CD4-positive, alpha-beta T cell treated with Interleukin-4 for 1 hour (primary cell): ENCODE measurements at places on chromosomes 5 and 9.

- DNase-seq: no peak
Measured at GRCh38 chr5:155258161-155258560, 244.6 kb downstream of the KIF4B start.

DNA sequence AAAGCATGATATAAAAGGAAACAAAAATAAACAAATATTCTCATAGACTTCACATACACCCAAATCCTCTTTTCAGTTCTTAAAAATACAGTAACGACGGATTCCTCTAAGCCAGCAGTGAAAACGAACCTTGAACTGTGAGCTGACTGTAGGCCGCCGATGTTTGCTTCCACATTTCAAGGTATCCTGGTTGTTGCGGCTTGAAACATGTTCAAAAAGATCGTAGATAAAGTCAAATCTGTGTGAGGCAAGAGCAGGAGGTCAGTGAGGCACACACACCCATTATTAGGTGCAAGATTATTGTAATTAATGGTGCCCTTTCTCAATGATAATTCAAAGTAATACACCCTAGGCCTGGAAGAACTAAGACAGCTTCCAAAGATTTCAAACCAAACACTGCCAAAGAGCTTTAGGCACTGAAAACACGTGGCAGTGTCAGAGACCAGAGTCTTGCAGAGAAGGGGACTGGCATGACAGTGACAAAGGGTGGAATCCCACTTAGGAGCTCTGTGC is 141.2 kb upstream of the RETREG1 start:
- no peak for DNase-seq

DNA sequence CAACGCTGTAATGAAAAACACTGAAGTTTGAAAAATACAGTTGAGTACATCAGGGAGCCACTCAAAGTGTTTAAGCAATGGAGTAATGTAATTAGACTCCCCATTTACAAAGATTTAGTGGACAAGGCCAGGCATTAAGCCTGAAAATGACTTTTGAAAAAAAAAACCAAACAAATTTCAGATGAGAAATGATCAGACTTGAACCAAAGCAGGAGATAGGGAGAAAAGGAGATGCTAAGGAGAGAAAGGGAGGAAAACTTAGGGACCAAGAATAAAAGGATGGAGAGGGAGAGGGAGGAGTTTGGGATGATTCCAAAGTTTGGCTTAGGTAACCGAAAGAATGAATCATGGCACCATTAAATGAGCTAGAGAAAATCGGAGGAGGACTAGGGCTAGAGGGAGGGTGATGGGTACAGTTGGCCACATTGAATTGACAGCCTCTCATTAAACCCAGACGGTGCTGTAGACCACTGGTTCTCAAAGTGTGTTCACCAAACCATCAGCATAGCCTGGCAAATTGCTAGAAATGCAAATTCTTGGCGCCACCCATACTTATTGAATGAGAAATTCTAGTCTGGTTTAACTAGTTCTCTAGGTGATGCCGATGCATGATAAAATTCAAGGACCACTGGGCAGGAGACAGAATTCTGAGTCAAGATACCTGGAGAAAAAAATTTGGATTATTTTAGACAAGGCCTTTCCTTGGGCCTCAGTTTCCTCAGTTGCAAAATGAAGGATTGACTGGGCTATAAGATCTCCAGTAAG is 6.2 kb upstream of the CPEB4 start:
- no peak for DNase-seq

DNA sequence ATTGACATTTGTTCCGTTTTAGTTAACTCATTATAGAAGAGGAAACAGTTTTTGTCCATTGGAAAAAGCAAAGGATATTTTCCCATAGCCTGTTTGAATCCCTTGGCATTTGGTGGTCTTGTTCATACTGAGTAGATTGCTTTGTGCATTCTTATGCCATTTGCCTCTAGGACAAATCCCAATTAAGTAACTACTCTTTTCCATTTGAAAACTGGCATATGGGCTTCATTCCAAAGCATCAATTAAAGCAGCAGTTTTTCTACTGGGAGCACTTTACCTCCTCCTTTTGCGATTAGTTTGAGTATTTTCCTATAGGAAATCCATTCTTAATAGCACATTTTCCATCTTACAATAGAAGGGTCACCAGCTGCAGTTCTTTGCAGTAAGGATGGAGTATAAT is 31.2 kb downstream of the GPR21 start:
- DNase-seq: no peak

DNA sequence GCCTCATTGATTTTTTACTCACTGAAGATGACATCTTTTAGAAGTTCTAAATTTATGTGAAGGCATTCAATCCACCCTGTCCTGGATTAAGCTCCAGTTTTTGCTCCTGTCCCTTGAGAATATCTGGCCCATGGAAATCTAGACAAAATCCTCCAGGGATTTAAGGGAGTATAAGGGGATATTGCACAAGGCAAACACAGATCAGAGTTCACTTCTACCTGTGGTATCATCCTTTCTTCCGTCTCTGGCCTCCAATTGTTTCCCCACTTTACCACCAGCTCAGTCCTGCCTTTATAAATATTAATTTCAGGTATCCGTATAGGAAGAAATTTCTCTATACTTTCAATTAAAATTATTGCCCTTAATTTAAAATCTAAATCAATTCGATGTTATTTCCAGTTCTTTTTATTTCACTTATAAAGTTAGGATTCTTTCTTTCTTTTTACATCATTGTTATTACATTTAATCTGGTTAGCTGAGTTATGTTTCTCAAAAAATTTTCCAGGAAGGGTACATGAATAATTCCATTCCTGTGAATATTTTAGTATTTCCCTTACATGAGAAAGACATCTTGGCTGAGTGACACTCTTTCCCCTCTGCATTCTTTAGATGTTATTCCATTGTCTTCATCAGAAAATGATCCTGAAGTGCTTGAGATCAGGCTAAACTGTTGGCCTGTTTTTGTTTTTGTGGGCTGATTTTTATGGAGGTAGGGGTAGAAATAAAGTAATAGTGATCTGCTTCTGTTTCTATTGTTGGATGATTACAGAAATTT is 194.3 kb upstream of the MAP3K1 start:
- no peak for DNase-seq

DNA sequence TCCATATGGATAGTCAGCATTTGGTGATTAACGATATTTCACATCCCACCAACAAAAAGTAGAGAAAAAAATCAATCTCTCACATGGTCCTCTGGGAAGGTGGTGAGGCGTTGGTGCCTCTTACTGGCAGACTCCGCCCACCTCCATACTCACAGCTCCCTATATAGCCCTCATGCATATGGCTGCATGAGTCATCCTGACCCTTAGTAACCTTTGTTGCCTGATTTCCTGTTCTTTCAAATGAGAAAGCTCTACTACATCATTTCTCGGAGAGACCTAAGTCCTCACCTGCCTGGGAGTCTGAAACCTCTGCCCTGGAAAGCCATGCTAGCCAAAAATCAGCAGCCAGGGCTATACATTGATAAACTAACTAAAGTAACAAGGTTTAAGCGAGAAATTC is 33.3 kb upstream of the ABCA1 start:
- peak; percentile 52 for DNase-seq

DNA sequence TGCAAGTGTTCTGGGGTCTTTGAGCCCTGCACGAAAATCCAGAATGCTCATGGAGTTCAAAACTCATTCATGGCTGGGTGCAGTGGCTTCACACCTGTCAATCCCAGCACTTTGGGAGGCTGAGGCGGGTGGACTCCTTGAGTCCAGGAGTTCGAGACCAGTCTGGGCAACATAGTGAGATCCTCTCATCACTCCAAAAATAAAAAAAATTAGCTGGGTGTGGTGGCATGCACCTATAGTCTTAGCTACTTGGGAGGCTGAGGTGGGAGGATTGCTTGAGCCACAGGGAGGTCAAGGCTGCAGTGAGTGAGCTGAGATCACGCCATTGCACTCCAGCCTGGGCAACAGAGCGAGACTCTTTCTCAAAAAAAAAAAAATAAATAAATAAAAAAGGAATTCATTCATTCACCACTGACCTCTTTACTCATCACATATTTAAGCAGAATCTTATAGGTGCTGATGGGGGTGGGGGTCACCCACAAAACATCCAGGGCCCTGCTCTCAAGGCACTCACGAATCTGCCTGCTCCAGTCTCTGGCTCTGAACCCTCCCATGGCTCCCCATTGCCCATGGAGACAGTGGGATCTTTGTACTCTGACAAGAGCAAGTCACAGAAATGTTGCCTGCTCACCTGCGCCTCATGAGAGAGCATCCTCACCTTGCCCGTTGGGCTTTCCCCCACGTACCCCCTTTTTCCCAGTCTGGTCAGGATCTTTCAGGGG is 76.7 kb upstream of the IER5L start:
- no peak for DNase-seq

GRCh38 chr5:85517386-85517785 is 1100.4 kb upstream of the COX7C start:
- no peak for DNase-seq

DNA sequence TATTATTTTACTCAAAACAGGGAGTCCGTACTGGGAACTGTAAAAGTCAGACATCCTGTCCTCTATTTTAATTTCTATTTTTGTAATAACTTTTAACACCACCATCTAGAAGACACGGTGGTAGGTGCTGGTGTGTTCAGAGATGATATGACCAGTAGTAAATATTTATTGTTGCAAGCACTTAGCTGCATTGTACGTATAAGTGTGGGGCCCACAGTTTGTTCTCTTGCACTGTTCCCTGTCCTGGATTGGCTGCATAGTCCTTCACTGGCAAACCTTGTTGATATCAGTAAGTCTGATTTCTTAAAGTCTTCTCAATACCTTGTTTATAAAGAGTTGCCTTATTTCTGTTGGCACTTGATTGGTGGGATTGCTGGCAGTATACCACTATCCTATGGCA is 24.6 kb upstream of the IL9 start:
- DNase-seq: no peak

GRCh38 chr5:150648294-150649107 is 8.0 kb downstream of the SYNPO start:
- no peak for DNase-seq

- DNase-seq: no peak
Measured at GRCh38 chr9:20353931-20354652, 268.2 kb downstream of the MLLT3 start.

- DNase-seq: no peak
Measured at GRCh38 chr5:31819926-31820516, 181.1 kb downstream of the PDZD2 start.

- DNase-seq: no peak
Measured at GRCh38 chr9:93131599-93132286, 2.3 kb downstream of the NINJ1 start.

DNA sequence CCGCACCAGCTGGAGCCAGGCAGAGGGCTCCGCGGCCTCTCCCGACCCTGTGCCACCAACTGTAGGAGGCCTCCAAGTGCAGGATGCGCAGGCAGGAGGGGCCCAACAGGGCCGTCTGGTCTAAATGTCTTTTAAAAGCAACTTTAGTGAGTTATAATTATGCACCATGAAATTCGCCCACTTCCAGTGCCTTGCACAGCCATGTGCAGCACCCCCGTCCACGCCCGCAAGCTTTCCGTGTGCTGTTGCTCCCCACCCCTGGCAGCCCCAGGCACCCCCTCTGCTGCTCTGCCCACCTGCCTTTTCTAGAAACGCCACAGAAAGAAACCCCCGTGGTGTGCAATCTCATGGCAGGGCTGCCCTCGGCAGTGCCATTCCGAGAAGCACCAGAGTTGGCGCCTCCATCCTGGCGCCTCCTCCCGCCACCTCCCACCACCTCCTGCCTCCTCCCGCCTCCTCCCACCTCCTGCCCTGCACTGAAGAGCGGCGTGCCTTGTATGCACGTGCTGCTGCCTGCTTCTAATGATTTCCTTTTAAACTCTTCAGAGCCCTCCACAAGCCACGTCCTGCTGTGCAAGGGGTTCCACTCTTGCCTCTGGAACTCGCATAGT is 7.5 kb upstream of the SLC6A18 start:
- DNase-seq: no peak

GRCh38 chr9:114077162-114077837 is 800 bp downstream of the AMBP start:
- DNase-seq: no peak

DNA sequence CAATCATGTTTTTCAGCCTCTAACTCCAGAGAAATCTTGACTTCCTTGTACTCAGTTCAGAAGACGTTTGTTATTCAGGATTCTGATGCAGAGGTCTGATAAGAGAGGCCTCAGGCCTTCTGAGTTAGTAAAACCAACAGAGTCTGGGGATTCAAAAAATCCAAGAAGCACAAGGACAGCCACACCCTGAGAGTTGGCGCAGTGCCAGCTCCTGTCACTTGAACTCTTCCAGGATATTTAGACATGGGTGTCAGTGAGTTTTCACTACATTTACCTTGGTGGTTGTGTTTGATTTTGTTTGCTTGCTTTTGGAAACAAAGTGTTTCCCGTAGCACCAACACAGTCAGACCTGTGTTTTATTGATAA is 41.6 kb upstream of the PDE8B start:
- DNase-seq: no peak

GRCh38 chr5:127254729-127255284 is 35.8 kb upstream of the MEGF10 start:
- no peak for DNase-seq

GRCh38 chr9:14222149-14222835 is 91.6 kb downstream of the NFIB start:
- DNase-seq: no peak

- DNase-seq: no peak
Measured at GRCh38 chr9:105291938-105292337, 47.5 kb downstream of the SLC44A1 start.

GRCh38 chr5:24823625-24824024 is 178.8 kb upstream of the CDH10 start:
- DNase-seq: no peak

GRCh38 chr9:6409811-6410210 is 3.2 kb upstream of the UHRF2 start:
- no peak for DNase-seq

- DNase-seq: peak; percentile 54
Measured at GRCh38 chr5:154813736-154814135, 36.7 kb downstream of the FAXDC2 start.

- no peak for DNase-seq
Measured at GRCh38 chr5:133499895-133500294, 112.4 kb downstream of the FSTL4 start.

- no peak for DNase-seq
Measured at GRCh38 chr9:134837529-134837928, 43.1 kb upstream of the FCN2 start.

DNA sequence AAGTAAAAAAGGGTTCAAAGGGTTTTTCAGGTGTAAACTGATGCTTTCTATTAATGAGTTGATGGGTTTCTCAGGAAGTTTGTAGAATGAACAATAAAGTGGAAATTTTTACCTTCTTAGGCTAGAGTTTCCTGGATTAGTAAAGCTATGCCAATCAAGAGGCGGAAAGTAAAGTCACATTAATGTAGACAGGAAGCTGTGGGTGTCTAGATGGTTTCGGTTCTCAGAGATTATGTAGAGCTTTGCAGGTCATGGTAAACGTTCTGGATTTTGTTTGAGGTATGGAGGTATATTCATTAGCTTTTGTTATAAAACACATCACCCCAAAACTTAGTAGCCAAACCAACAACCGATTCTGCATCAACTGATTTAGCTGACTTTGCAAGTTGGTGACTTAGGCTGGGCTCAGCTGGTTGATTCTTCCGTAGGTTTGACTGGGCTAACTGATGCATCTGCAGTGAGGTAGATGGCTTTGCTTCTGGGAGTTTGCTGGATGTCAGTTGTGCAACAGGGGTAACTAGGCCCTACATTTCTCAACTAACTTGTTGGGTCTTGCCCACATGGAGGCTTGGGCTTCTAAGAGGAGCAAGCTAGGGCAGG is 273.8 kb downstream of the MSX2 start:
- DNase-seq: no peak
